ENCODE measurements at places on chromosomes 4 and X. TPM values are rescaled to one million over a fixed set of nuclear protein-coding genes. Genes with fewer than 3 reads are reported as not detected.

Gene PABPC4L
- total RNA-seq: 0.71 TPM

Gene CDKL2
- total RNA-seq: 0.39 TPM

Gene GABRB1
- 6.6 TPM for total RNA-seq

DNA sequence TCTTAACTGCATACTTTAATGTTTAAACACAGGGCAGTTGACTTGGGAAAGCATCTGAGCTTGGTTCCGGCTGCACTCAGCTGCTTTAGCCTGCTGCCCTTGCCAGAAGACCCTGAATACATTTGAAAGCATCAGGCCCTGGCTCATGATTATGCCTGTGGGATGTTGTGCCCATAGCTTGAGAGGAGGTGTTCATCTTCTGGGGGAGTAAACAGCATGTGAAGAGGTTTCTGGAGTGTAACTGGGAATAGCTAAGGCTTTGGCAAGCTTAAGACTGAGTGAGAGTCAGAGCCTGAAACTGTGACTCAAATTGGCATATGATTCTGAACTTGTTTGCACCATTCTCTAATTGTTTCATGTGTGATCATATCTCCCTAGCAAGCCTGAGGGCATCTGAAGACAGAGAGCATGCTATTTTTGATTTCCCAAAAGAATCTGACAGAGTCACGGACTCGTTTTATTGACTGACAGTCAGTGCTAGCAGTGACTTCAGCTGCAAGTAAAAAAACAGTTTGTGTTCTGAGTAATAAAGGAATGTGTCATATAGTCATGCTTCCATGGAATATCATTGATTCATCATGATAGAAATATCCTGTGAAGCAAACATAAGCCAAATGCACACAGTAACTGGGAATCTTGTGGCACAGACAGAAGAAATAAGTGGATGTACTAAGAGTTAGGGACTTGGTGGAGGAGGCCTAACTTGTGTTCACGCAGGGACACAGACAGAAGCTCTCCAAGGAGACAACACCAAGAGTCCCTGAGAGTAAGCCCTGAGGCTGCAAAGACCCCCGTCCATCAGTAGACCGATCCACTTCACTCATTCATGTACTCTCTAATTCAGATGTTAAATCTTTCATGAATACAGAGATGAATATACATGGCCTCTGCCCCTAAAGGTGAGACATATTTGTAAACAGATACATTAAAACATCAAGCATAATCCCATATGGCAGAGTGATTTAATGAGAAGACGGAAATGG, 100.7 kb downstream of the SYNPO2 start:
- DNase-seq: no peak

DNA sequence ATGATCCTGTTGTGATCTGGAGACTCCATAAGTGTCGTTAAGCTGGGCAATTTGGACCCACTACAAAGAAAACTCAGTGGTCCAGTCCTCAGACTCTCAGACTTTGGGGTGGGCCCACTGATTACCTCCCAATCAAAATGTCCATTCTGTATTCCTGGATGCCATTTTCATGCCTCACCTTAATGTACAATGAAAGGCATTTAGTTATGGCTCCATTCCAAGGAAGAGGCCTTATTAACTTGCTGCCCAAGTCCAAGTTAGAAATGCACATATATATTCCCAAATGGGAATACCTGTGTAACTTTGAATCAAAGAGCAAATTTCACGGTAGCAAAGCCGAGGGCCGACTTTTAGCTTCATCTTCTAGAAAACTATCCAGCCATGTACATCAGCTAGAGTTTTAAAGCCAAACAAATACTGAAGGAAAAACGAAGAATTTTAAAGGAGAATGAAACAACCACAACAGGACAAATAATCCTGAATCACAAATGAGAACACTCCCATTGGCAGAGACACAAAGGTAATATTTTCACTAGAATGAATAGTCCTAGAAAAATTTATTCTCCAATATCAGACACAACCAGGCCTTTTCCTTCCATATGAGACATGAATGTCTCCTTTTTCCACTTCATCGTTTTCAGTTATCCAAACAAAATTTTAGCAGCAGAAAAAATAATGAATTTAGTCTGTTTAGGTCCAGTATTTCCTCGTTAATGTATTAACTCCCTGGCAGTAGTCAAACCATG, 63.7 kb upstream of the HHIP start:
- no peak for DNase-seq

- peak; percentile 53 for DNase-seq
These were observed 40.5 kb upstream of the OGT start for GRCh38 chrX:71492231-71493065.

DNA sequence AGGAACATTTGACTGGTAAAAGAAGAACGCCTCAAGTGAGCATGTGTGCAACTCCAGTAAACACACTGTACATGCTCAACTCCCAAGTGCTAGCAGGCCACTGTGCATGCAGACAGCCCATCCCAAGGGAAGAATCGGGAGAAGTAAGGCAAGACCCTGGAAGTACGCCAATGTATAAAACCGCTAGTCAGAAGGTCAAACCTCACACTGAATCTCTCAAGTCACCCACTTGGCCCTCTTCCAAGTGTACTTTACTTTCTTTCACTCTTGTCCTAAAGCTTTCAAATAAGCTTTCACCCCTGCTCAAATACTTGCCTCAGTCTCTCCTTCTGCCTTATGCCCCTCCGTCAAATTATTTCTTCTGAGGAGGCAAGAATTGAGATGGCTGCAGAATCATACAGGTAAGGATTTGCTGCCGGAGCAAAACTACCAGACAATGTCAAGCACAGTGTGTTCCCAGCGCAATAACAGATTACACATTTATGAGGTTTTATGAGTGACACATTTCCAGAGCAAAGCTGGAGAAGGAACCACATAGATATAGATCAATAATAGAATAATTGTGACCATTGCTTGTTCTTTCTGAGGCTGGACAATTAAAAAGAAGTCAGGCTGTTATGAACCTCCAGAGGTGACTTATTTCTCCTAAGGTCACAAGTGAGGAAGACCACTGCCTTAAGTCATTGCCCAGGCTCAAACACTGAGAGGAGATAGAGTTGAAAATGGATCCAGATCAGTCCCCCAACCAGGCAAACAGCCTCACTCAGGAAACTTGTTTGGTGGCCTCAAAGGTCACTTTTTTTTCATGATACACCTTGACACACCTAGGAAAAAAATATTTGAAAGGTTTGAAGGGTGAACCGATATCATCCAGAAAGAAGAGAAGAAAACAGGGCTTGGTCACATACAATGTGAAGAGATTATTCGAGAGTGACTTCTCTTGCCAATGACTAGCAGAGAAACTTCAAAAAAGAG, 26.3 kb downstream of the CXCL1 start:
- no peak for DNase-seq

DNA sequence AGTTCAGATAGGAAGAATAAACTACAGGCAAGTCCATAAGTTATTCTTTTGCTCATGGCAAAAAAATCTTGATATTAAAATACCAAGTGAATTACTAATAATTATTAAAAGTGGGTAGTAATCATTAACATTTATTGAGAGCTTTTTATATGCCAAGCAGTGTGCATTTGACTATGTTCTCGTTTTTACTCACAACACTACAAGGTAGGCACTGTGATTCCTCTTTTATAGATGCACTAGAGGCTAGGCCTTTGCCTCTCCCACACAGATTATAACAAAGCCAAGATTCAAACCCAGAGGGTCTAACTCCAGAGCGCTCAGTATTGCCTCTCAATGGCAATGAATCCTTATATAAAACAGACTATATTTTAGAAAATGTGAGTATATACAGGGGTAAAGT, 254.2 kb downstream of the NAF1 start:
- DNase-seq: no peak

GRCh38 chr4:107658400-107659336, 61.4 kb downstream of the PAPSS1 start:
- DNase-seq: no peak

DNA sequence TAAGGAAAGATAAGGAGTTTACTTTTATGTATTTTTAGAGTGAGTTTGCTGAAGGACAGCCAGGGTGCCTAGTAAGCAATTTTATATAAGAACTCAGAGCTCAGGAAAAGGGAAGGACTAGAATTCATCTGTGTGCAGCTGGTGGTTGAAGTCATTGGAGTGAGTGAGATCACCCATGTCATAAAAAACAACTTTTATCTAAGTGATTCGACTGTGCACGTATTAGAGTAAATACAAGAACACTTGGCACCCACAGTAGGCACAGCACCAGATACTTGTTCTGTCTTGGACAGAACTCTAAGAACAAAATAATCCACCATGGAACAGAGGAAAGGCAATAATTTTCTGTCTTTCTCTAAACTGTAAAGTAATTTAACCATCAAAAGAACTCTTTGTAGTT, 31.6 kb downstream of the SYNPO2 start:
- DNase-seq: no peak

DNA sequence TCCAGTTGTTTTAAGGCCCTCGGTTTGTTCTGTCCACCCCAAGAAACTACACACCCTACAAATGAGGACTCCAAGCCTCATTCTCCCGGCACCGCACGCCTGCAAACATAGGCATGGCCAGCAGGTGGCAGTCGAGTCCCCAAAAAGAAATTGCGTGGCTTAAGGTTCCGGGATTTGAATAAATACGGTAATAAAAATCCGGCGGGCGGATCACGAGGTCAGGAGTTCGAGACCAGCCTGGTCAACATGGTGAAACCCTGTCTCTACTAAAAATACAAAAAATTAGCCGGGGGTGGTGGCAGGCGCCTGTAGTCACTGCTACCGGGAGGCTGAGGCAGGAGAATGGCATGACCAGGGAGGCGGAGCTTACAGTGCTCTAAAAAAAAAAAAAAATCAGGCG, 21.8 kb upstream of the CSF2RA start:
- peak; percentile 70 for DNase-seq

DNA sequence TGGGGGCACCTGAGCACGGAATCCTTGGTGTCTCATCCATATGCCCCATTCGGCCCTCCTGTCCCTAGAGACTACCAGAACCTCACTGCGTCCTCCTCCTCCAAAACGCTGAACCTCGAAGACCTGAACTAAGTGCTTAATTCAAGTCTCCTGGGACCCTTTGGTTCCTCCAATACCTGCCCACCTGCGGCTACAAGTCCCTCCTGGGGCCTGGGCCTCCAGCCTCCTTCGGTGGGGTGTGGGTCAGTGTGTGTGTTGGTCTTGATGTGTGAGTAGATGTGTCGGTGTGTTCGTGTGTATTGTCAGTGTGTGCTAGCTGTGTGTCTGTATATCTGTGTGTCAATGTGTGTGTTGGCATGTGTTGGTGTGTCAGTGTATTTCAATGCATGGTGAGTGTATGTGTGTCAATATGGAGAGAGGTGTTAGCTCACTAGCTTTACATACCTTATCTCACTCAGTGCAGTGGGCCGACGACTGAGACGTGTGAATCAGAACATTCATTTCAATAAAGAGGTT, 2.6 kb upstream of the SEPTIN6 start:
- DNase-seq: no peak
